HEK293T (cell line): ENCODE measurements at places on chromosomes 1 and 21.

DNA sequence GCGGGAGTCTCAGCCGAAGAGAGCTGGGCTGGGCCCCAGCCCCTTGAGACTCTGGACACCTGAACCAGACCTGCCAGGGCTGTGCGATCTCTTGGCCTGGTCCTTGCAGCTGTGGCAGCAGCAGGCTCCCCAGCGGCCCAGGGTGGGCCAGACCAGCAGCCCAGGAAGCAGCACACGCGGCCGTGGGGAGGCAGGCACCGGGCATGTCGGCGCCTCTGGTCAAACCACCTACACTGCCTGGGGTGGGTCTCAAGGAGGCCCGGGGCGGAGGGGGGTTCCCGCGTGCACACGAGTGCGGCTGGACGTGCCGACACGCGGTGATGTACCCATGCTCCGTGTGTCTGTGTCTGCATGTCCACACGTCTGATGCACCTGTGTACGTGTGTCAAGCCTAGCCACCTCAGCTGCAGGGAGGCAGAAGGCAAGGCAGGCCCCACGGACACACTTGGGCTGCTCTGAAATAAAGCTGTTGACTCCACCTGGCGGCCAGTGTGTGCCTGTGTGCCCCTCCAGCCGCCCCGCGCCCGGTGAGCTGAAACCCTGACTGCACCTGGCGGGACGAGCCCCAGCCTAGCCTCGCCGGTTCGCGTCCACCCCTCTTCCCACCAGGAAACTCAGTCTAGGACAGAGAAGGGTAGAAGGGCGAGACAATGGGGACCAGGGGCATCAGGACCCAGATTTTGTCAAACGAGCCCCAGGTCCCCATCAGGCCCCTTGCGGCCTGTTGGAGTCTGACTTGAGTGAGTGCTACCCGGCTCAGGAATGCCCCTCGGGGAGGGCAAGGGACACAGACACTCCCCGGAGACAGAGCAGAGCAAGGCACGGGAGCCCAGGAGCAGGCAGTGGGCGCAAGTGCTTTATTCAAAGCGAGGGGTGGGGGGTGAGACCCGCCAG lies 11.6 kb downstream of the SCNN1D start:
- DNase-seq = peak; percentile 75

- no peak for DNase-seq
Measured at GRCh38 chr1:213690341-213690917, 297.3 kb upstream of the PROX1 start.

DNA sequence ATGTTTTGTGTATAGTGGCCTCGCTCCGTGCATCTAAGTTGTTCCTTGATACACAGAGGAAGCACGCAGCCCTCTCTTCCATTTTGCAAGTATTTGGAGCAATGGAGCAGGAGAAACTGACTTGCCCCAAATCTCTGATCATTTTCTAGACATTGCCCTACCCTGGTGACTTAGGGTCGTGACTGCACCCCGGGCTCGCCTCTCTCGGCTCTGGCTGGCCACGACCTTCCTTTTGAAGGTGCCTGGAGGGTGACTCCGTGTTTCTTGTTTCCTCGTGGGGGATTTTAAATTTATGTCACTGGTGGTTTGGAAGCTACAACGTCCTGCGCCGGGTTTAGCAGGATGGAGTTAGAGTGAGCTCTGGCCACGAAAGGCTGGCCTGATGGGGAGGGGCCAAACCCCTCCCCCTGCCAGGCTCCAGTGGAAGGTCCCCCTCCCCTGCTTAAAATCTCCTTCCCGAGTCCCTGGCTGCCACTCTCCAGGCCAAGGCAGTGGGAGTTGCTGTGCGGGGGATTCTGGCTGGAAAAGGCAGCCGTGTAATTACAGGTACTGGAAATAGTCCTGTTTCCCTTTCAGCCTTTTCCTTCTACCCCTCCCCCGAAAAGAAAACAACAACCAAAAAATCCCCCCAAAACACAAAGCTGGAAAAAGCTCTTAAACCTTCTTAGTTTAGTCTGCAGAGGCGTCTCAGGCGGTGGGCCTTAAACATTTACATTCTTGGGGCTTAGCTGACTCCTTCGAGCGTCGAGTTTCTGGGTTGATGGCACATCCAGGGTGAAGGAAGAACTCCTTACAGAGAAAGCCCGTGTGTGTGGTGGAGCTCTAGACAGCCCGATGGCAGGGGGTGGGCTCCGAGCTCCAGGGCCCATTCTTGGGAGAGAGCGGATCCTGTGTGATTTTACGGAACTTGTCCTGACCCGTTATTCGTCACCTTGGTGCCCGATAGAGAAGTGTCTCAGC lies 28.1 kb downstream of the SPSB1 start:
- no peak for DNase-seq

DNA sequence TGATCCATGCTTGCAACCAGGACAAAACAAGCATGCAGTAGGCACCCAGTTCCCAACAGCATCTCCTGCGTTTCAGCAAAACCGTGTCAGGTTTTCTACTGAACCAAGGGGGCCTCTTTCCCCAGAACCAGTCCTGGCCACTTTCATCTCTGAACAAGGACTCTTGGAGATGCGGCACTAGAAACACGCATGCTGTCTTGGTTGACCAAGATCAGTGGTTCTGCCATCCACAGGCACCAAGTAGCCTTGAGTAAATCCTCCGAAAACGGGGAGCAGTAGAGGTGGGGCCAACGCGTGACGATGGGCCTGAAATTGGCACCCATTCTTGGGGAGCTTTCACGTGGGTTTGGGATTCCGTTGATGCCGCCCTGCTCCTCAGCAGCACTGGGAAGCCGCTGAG lies 62.5 kb upstream of the AJAP1 start:
- DNase-seq = no peak

DNA sequence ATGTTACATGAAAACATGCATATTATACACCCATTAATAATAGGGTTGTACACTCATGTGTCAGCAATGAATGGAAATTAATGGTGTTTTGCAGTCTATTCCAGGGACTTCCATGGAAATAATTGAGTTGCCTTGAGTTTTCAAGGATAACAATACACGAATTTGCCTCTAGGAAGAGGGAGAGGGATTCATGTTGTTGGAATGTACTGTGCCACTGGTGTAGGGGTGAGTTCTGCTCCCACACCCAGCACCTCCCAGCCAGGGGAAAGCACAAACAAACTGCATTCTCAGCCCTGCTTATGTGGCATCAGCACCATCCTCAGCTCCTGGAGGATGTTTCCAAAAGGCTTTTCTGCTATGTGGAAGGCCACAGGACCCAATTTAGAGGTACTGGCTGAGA lies 57.8 kb downstream of the BCAR3 start:
- no peak for DNase-seq

DNA sequence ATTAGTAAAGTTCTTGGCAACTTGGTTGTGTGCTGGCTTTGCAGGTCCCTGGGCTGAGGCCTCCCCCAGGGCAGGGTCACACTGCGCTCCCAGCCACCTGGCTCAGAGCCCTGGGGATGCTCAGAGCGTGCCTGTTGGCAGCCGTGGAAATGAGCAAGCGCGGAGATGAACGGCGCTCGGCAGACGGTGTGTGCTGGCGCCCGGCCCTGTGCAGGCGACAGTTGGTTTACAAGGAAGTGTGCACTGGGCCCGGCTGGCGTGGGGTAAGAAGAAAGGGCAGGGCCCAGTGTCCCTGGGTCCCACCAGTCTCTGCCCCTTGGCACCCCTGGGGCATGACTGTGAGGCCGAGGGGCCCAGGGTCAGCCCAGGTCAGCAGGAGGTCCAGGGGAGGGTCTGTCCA lies 25.7 kb upstream of the PEX10 start:
- no peak for DNase-seq

- no peak for DNase-seq
Measured at GRCh38 chr1:94876362-94876761, 50.5 kb downstream of the CNN3 start.

- no peak for DNase-seq
Measured at GRCh38 chr1:213820362-213821149, 167.2 kb upstream of the PROX1 start.

GRCh38 chr1:42682739-42683531 lies 717 bp downstream of the YBX1 start:
- DNase-seq = peak; percentile 68

GRCh38 chr1:63466759-63467158 lies 56.3 kb downstream of the ITGB3BP start:
- DNase-seq = no peak

DNA sequence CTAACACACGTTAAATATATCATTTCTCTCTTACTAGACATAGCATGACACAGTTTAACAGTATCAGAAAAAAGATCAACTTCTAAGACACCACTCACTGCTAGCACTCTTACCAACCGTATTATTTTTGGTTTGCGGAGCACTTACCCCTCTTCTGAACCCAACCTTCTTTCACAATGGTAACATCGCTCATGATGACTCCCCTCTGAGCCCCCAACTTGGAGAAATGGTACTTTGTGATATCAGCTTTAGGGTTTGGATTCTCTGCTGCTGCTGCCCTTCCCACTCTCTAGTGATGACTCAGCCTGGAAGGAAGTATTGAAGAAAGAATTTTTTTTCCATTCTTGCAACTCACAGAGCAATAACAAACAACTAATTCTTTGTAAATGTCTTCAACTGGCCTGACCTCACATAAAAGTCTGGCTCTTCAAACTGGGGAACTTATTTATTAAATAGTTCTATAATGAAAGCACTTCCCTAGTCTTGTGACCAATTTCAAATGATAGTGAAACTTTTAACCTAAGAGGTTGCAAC lies 7.0 kb downstream of the AKT3 start:
- no peak for DNase-seq

- no peak for DNase-seq
Measured at GRCh38 chr1:56631901-56632300, 13.2 kb upstream of the PRKAA2 start.

DNA sequence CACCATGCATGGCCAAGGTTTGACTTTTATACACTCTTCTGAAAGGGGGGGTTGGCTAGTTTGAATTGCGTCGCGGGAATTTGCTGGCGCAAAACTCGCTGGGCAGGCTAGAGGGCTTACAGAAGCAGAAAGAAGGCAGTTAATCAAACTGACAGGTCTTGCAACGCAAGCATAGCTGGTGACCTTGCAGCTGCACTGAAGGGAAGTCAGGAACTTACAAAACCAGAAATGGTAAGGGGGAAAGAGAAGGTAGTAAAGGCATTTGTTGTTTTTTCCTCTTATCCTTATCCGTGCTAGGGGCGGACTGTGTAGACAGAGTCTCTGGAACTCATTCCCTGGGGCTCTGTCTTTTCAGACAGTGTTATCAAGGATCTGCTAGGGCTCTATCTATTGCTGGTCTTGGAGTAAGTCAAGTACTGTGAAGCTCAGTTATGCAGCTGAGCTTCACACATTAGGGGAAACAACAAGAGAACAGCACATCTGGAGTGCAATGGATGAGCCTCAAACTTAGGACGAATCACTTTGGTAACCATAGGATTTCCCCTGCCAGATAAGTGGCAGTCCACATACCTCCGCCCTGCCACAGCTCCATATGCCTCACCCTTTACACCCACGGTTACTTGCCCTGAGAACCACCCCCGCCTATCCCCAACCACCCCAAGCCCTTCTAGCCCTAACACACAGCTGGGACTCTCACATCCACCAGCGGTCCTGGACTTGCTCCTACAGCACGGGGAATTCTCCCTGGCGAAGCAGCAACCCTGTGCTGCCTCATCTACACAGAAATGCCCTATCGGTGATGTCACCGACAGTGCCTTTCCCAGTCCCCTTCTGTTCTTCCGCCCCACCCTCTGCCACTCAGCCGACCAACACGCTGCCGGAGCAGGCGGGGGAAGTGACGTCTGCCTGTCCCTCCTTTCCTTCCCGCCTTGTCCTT lies 251.4 kb downstream of the FAM72C start:
- no peak for DNase-seq

- no peak for DNase-seq
Measured at GRCh38 chr1:34973326-34973725, 11.8 kb downstream of the TMEM35B start.

DNA sequence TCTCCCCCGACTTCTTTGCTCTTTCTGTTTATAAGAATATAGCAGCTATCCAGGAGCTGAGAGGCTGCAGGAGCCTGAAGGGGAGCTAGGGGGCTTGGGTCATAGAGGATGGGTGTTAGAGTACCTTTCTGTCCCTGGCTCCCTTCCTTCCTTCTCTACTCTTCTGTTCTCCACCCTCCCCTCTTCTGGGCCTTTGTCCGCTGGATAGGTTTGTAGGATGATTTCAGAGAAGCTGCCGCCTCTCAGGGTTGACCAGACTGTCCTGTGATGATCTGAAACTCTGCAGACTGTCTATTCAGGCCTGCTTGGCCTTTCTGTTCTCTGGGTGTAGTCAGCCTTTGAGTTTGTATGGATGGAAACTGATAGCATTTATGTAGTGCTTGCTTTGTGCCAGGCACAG lies 26.3 kb downstream of the PPFIA4 start:
- DNase-seq = no peak

DNA sequence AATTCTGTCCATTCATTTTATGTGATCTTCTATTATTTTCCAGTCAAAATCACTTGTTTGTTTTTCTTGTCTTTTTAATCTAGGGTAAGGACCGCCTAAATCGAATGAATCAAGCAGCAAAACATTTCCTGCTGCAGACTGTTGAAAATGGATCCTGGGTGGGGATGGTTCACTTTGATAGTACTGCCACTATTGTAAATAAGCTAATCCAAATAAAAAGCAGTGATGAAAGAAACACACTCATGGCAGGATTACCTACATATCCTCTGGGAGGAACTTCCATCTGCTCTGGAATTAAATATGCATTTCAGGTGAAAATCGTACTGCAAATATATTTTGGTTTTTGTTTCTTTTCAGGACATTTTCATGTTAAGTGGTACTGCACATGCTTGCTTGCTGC lies 20.5 kb downstream of the CLCA4 start:
- no peak for DNase-seq

GRCh38 chr1:30763651-30764248 lies 6.2 kb upstream of the LAPTM5 start:
- DNase-seq = no peak

DNA sequence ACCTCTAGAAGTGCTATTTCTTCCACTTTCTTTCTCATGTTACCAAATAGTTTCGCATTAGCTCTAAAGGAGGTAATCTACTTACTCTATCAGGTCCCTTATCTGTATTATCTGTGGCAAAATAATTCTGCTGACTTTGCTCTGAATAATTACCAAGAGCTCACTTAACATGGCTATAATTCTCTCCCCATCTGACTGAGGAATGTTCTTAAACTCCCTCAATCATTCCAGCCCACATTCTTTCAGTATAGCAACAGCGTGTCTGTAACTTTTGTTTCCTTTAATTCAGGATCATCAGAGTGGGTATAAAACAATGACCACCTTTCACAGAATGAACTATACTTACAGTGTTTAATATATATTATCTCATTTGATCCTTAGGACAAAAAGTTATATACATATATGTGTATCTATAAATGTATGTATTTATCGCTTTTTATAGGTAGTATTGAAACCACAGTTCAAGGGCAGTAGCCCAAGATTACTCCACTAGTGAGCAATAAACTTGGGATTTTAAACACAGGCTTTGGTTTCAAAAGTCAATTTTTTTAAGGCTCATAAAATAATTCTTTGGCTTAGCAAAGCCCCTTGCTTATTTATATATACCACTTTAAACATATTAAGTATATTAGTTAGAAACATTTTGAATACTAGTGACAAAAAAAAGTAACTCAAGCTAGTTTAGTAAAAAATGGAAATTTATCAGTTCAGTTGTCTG lies 36.1 kb upstream of the ST6GALNAC3 start:
- no peak for DNase-seq

GRCh38 chr1:111856411-111857185 lies 100.9 kb downstream of the DDX20 start:
- DNase-seq = no peak
